ENCODE measurements at places on chromosomes 6 and 20.
A peak's percentile ranks its signal among the peaks of the same experiment; 100 is the strongest.

GRCh38 chr6:151690768-151691562, 116.5 kb upstream of the ESR1 start:
- no peak for DNase-seq

- DNase-seq: no peak
Observed at GRCh38 chr6:38443352-38444144, 196.2 kb downstream of the BTBD9 start.

DNA sequence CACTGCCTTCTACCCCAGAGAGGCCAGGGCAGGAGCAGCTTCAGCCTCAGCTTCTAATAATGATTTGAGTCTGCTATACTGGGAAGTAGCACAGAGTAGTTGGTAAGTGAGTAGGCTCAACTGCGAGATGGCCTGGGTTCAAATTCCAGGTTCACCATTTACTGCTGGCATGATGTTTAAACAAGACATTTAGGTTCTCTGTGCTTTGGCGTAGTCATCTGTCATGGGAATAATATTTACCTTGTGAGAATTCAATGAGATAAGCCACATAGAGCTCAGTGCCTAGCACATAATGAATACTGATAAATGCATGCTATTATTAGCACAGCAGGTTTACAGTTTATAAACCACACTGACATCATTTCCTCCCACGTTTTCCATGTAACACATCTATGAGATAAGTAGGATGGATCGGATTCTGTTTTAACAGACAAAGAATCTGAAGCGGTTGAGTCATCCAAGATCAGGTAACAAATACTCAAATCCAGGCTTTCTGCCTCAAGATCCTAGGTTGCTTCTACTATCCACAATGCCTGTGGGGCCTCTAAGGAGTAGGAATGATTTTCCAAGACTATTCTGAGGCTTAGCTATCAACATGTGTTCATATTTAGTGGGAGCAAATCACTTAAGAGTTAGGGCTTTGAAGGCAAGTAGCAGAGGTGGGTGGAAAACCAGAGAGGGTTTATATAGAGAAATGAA, 72.9 kb upstream of the DTNBP1 start:
- DNase-seq: peak; percentile 93

- no peak for DNase-seq
Observed at GRCh38 chr6:150492941-150493340, 106.7 kb upstream of the PLEKHG1 start.

DNA sequence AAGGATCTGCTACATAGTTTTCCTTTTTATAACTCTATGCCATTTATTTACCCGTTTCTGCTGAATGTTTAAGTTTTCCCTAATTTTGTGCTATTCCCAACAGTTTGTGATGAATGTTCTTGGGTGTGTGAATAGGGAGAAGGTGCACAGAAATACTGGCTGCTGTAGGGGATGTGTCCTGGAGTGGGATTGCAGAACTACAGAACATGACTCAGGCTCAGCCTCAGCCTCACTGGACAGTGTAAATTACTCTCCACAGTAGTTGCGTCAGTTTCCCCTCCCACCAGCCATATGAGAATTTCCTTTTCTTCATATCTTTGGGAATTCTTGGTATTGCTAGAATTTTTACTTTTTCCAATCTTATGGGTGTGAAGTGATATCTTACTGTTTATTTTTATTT, 57.0 kb downstream of the SLX4IP start:
- DNase-seq: no peak

DNA sequence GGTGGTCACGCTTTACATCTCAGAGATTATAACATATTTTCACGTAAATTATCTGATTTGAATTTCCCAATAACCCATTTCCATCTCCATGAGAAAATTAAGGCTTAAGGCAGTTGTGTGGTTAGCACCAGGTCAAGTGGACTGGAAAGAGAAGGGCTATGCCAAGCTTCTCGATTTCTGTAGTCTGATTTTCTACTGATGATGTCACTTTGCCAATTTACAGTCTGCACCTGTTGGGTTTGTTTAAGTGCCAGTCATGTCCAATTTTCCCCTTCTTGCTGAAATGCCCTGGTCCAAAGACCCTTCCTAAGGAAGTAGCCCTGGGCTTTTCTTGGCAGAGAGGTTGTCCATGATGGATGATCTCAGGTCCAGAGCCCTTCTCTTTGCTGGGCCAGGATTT, 562.3 kb upstream of the BTBD3 start:
- no peak for DNase-seq

- no peak for DNase-seq
Observed at GRCh38 chr6:2982426-2983117, 11.2 kb upstream of the SERPINB6 start.

GRCh38 chr6:97282238-97282725, 734 bp downstream of the MMS22L start:
- peak; percentile 10 for DNase-seq

DNA sequence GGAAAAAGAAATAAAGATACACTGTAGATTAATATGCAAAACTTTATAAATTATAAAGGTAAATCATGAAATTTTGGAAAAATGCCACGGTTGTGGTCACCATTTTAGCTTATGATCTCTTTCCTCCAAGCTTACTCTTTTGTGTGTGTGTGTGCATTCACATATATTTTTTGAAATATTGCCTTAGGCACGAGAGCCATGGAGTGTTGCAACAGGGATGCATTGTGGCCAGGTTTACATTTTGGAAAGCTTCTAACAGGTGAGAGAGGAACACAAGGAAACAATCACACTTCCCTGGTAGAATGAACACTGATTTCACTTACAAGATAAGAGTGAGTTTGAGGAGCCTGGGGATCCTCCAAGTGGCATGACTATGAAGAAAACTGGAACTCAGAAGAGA, 214.5 kb upstream of the TENT5A start:
- no peak for DNase-seq

GRCh38 chr6:13453771-13454251, 33.6 kb downstream of the GFOD1 start:
- DNase-seq: peak; percentile 77

DNA sequence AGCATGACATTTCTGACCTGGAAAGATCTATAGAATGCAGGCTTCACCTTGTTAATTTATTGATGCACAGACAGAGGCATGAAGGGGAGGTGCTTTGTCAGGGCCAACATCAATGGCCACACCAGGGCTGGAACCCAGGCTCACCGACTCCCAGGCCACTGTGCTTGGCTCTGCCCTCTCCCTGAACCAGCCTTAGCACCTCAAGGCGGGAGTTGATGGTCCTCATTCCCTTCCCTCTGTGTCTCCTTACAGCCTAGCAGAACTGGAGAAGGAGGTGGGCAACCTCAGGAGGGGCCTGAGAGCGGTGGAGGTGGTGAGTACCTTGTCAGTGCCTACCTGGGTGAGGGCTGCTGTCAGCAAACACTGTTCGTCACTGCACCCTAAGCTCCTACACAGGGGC, 35.6 kb downstream of the MOCS1 start:
- no peak for DNase-seq

DNA sequence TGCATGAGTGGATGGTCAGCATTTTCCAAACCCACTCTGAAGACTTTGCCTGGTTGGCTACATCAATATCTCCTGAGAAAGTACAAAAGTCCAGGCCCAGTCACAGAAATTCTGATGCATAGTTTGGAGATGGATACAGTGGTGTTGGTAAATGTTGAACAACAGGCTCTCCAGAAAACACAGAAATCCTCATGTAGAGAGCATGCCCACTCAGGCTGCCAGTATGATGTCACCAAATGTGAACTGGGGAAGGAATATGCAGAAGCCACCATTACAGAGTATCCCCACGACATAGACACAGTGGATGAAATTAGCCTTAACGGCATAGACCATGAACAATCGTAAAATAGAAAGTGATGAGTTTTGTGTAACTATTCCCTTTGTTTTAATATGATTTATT, 97.1 kb upstream of the NXT1 start:
- no peak for DNase-seq

DNA sequence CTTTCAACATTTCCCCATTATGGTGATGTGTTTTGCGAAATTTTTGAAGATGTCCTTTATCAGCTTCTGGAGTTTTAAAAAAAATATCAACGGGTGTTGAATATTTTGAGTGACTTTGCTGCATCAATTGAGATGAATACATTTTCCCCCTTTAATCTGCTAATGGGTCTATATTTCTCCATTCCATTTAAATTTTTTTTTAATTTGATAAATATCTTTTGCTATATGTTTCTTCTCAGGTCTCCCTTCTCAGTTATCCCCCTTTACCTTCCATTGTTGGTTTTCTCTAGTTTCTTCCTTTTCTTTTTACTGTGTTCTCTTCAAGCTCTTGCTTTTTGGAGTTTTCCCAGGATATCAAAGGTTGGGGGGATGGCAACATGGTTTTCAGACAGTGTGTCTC, 1.4 kb upstream of the KIFC1 start:
- no peak for DNase-seq

DNA sequence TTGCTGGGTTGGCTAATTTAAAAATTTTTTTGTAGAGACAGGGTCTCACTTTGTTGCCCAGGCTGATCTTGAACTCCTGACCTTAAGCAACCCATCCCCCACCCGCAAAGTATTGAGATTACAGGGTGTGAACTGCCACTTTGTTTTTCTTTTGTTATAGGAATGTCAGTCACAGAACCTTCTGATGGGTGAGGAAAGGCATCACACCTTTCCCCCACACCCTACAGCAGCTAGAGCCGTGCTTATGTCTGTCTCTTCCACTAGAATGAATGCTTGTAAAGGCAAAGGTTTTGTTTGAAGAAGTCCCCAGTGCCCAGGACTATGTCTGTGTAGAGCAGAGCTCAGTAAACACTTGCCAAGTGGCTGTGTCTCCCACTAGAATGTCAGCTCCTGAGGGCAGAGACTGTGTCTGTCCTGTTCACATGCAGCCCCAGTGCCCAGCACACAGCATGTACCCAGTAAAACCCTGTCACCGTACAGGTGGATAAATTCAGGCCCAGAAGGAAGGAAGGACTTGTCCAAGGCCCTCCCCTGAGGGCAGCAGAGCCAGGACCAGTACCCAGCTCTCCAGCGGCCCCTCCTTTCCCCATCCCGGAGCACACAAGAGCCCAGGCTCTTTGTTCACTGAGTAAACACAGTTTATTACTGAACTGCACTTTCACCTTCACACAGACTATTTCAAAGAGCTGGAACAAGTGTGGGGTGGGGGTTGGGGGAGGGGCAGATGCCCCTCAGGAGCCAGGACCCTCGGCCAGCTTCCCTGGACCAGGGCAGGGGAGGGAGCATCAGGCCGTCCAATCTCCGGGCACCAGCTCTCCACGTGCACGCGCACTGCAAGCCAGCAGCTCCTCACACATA, 26.4 kb downstream of the COX4I2 start:
- DNase-seq: peak; percentile 73

GRCh38 chr6:39061182-39061581, 12.6 kb downstream of the GLP1R start:
- no peak for DNase-seq

DNA sequence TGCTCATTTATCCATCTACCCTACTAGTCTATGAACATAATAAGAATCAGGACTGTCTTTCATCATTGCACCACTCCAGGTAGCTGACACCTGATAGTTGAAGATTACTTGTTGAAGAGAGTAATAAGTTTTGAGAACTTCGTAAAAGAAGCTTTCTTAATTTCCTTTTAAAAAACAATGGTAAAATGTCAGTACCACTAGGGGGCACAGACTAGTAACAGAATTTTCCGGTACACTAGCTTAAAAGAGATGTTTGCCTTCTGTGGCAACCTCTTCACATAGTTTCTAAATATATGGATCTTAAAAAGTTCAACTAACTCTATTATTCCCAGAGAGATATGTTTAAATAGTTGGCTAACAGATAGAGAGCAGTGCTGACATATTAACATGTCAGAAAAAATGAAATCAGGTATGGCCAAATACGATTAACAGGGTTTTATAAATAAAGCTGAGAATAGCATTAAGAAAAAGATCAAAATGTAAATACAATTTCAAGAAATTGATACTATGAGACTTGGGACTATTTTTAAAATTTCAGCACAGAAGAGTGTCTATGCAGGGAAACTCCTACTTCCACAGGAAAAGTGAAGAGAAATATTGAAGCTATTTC, 5.4 kb upstream of the KCNQ5 start:
- no peak for DNase-seq

DNA sequence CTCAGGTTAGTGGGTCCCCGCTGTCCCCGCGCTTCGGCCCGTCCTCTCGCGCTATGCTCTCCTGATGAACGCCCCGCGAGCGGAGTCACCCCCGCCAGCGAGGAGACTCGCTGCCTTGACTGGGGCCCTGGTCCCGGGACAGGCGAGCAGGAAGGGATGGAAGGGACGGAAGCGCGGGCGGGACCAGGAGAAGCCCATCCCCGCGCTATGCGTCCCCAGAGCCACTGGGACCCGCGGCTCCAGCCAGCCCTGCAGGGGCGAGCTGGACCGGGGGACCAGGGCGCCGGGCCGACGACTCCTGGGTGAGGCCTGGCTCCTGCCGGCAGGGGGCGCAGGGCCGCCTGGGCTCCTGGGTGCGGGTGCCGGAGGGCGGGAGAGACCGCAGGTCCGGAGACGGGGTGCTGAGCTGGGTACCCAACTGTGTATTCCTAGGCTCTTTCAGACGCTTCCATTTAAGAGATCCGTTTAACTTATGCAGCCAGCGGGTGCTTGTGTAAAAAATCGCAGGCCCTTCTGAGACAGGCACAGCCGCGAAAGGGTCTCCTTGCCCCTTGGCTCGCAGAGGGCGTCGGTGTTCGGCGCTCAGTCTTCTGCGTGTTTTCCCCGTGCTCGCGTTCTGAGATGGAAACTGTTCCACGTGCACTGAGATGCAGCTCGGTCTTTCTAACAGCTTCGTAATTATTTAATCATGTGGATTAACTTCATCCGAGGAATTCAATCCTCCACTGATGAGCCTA, 580 bp upstream of the SYCP2 start:
- peak; percentile 82 for DNase-seq

GRCh38 chr20:16708602-16709001, 21.2 kb upstream of the SNRPB2 start:
- DNase-seq: no peak
